ENCODE measurements at places on chromosomes 7 and 10. TPM values are rescaled to one million over a fixed set of nuclear protein-coding genes. Genes with fewer than 3 reads are reported as not detected.

- H3K4me1 ChIP-seq: peaks cover 4% of the 10 kb centered on the region
- DNase-seq: no peak
- no peak overlapping the region for H3K27ac ChIP-seq
- H3K27me3 ChIP-seq: no peaks in the 10 kb centered on the region
- H3K36me3 ChIP-seq: no peaks in the 10 kb centered on the region
Observed at GRCh38 chr10:118054383-118054782, 7.6 kb upstream of the RAB11FIP2 start.

Gene GHRHR
- total RNA-seq: not detected

- H3K27me3 ChIP-seq: no peaks in the 10 kb centered on the region
- peaks cover 14% of the 10 kb centered on the region for H3K4me1 ChIP-seq
- peaks cover 32% of the 10 kb centered on the region for H3K36me3 ChIP-seq
- no peak for DNase-seq
- no peak overlapping the region for H3K27ac ChIP-seq
Observed at GRCh38 chr10:113683300-113683699, 3.6 kb downstream of the CASP7 start.

DNA sequence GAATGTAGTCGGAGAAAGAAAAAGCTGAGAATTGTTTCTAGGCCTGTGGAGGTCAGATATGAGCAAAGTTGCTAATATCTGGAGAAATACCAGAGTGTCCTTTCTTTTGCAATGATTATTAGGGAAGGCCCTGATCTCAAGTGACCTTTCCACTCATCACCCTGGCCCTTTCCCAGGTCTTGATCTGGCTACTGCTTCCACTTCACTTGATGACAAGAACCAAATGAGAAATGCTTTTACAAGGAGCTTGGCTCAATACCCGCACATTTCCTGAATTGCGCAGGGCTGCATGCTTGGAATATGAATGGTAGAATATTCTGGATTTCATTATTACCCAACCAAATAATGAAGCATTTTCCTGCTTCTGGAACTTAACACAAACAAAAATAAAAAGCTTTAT is 104.6 kb downstream of the ITGB8 start:
- no peaks in the 10 kb centered on the region for H3K4me1 ChIP-seq
- H3K4me3 ChIP-seq: no peak overlapping the region
- no peaks in the 10 kb centered on the region for H3K27me3 ChIP-seq
- no peaks in the 10 kb centered on the region for H3K36me3 ChIP-seq

DNA sequence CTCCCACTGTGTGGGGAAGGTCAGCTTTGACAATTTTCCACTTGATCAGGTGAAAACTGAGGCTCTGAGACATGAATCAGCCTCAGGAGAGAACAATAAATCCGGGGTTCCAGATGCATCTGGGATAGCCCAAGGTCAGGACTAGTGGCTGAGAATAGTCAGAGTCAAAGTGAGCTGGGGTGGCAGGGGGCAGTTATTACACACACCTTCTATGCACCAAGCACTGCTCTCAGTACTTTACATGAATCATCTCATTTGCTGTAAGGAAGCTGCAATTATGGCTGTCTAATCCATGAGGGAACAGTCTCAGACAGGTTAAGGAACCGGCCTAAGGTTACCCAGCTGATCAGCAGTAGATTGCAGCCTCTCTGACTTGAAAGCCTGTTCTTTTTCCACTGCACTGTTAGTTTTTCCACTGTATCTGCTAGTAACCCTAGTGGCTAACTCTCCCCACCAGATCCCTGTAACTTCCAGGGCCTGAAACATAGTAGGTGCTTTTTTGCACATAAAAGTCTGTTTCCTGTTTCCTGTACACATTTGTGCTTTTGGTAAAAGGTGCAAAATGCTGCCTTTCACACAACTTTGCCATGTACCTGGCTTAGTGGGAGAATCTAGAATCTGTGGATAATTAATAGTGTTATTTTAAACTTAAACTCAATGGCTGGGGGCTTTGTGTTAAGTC is 125.9 kb downstream of the EMX2 start:
- no peak overlapping the region for H3K4me3 ChIP-seq
- H3K27me3 ChIP-seq: no peaks in the 10 kb centered on the region
- H3K27ac ChIP-seq: no peak overlapping the region

GRCh38 chr10:8563478-8563877 is 509.0 kb downstream of the GATA3 start:
- H3K27ac ChIP-seq: no peak overlapping the region
- no peak for DNase-seq
- no peaks in the 10 kb centered on the region for H3K4me1 ChIP-seq
- no peak overlapping the region for H3K4me3 ChIP-seq
- H3K36me3 ChIP-seq: no peaks in the 10 kb centered on the region

GRCh38 chr7:138666385-138666784 is 34.8 kb downstream of the SVOPL start:
- no peak for DNase-seq
- peak overlapping the region; percentile 20 for H3K27ac ChIP-seq
- peaks cover 4% of the 10 kb centered on the region for H3K36me3 ChIP-seq
- H3K4me3 ChIP-seq: peak overlapping the region; percentile 19
- H3K4me1 ChIP-seq: peaks cover 46% of the 10 kb centered on the region

Gene CYP26C1
- total RNA-seq: not detected

DNA sequence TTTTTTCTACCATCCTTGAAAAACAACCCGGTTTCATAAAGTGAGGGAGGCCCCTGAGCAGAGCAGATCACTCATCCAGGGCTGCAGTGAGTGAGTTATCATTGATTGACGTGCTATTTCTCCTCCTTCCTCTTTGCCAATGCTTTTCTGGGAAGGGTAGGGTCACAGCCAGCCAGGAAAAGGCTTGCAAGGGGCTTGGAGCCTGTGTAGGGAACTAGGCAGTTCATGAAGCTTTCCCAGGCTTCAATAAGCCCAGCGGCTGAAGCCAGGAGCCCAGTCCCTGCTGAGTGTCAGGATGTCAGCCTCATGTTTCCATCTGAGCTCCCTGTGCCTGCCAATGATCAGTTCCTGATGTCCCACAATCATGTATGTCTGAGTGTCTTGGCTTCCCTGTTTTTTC is 584.7 kb downstream of the GALNT17 start:
- H3K4me3 ChIP-seq: no peak overlapping the region
- no peaks in the 10 kb centered on the region for H3K4me1 ChIP-seq
- no peak overlapping the region for H3K27ac ChIP-seq

- H3K27me3 ChIP-seq: peaks cover 20% of the 10 kb centered on the region
- H3K27ac ChIP-seq: peak overlapping the region; percentile 12
- no peak for DNase-seq
- H3K4me3 ChIP-seq: peak overlapping the region; percentile 95
Observed at GRCh38 chr10:102919992-102920739, 2.1 kb downstream of the CNNM2 start.

GRCh38 chr7:135856356-135857144 is 107.9 kb upstream of the FAM180A start:
- H3K4me3 ChIP-seq: no peak overlapping the region
- H3K4me1 ChIP-seq: peaks cover 15% of the 10 kb centered on the region
- no peak overlapping the region for H3K27ac ChIP-seq
- no peaks in the 10 kb centered on the region for H3K27me3 ChIP-seq
- no peak for DNase-seq

GRCh38 chr7:14233868-14234369 is 244.5 kb upstream of the ETV1 start:
- no peak overlapping the region for H3K4me3 ChIP-seq
- H3K27me3 ChIP-seq: no peaks in the 10 kb centered on the region
- H3K36me3 ChIP-seq: no peaks in the 10 kb centered on the region
- DNase-seq: no peak
- no peak overlapping the region for H3K27ac ChIP-seq

Gene SLC18A2
- total RNA-seq: 1.8 TPM

- no peak overlapping the region for H3K4me3 ChIP-seq
- no peak for DNase-seq
- H3K27ac ChIP-seq: no peak overlapping the region
Observed at GRCh38 chr7:38311329-38311937, 38.0 kb upstream of the TARP start.

- H3K4me1 ChIP-seq: peaks cover 33% of the 10 kb centered on the region
- DNase-seq: no peak
- H3K36me3 ChIP-seq: no peaks in the 10 kb centered on the region
- H3K4me3 ChIP-seq: peak overlapping the region; percentile 87
- H3K27ac ChIP-seq: peak overlapping the region; percentile 23
- peaks cover 12% of the 10 kb centered on the region for H3K27me3 ChIP-seq
Observed at GRCh38 chr7:128404143-128404681, 5.6 kb downstream of the IMPDH1 start.

- DNase-seq: no peak
- peaks cover 17% of the 10 kb centered on the region for H3K36me3 ChIP-seq
- no peak overlapping the region for H3K4me3 ChIP-seq
- H3K4me1 ChIP-seq: peaks cover 7% of the 10 kb centered on the region
- no peak overlapping the region for H3K27ac ChIP-seq
Observed at GRCh38 chr7:92732316-92733036, 103.9 kb downstream of the CDK6 start.

DNA sequence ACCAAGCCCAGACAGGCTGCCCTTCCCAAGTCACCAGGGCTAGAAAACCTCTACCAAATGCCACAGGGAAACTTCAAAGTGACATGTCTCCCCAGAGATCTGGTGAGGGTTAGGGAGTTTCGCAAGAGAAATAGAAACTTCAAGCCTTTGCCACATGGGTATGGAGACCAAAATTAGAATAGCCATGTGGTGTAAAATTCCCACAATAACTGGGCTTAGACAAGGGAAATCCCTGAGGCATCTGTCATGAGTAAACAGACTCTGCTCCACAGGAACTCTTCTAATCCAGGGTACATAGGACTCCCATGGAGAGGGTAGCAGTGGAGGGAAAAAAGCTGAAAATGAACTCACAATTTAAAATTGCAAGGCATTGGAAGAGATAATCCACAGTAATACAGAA is 14.3 kb downstream of the ADAM12 start:
- no peaks in the 10 kb centered on the region for H3K4me1 ChIP-seq
- no peak overlapping the region for H3K4me3 ChIP-seq
- no peak for DNase-seq

Gene SAP25
- 3.1 TPM for total RNA-seq

Gene FAM53B
- total RNA-seq: 35.9 TPM

Gene NME8
- total RNA-seq: not detected

- no peak for DNase-seq
- H3K36me3 ChIP-seq: peaks cover 17% of the 10 kb centered on the region
- H3K4me1 ChIP-seq: peaks cover 35% of the 10 kb centered on the region
- H3K27me3 ChIP-seq: no peaks in the 10 kb centered on the region
- H3K27ac ChIP-seq: no peak overlapping the region
- no peak overlapping the region for H3K4me3 ChIP-seq
Observed at GRCh38 chr10:113704637-113705343, 25.1 kb downstream of the CASP7 start.

Gene ZNF316
- total RNA-seq: 46.8 TPM

- H3K4me3 ChIP-seq: no peak overlapping the region
- H3K27ac ChIP-seq: no peak overlapping the region
- H3K4me1 ChIP-seq: peaks cover under 1% of the 10 kb centered on the region
- H3K36me3 ChIP-seq: no peaks in the 10 kb centered on the region
Observed at GRCh38 chr7:142788303-142789289, 17.8 kb downstream of the PRSS2 start.

- no peak overlapping the region for H3K27ac ChIP-seq
- no peak overlapping the region for H3K4me3 ChIP-seq
- DNase-seq: no peak
- H3K4me1 ChIP-seq: peaks cover 5% of the 10 kb centered on the region
- no peaks in the 10 kb centered on the region for H3K27me3 ChIP-seq
Observed at GRCh38 chr7:111140091-111140865, 49.4 kb downstream of the LRRN3 start.

DNA sequence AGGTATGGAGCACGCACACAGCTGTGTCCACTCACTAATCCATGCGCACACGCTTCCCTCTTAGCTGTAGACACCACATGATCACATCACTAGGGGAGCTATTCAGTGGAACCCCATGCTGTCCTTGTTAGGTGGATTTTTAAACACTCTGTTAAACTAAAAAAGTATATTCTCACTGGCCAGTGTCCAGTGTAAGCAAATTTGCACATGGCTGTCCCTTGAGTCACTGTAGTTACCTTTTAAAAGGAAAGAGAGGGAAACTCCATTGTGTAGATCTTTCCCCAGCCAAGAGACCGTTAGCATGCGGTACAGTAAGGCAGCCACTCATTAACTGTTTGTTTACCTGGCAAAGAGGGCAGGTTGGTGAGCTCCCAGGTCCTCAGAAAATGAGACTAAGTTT is 81.6 kb upstream of the INSYN2A start:
- H3K4me1 ChIP-seq: no peaks in the 10 kb centered on the region
- peaks cover 16% of the 10 kb centered on the region for H3K36me3 ChIP-seq
- DNase-seq: no peak
- no peak overlapping the region for H3K4me3 ChIP-seq

GRCh38 chr7:47432671-47433563 is 149.0 kb downstream of the TNS3 start:
- no peak overlapping the region for H3K4me3 ChIP-seq
- peaks cover 18% of the 10 kb centered on the region for H3K4me1 ChIP-seq
- DNase-seq: no peak
- H3K27me3 ChIP-seq: no peaks in the 10 kb centered on the region
- peak overlapping the region; percentile 65 for H3K27ac ChIP-seq

- no peak overlapping the region for H3K4me3 ChIP-seq
- no peak for DNase-seq
- H3K27ac ChIP-seq: no peak overlapping the region
- no peaks in the 10 kb centered on the region for H3K36me3 ChIP-seq
- no peaks in the 10 kb centered on the region for H3K27me3 ChIP-seq
- H3K4me1 ChIP-seq: no peaks in the 10 kb centered on the region
Observed at GRCh38 chr7:123022576-123022975, 27.1 kb upstream of the TAS2R16 start.

- peaks cover 4% of the 10 kb centered on the region for H3K36me3 ChIP-seq
- H3K4me1 ChIP-seq: peaks cover 34% of the 10 kb centered on the region
- no peak for DNase-seq
- peak overlapping the region; percentile 86 for H3K27ac ChIP-seq
- no peaks in the 10 kb centered on the region for H3K27me3 ChIP-seq
- H3K4me3 ChIP-seq: peak overlapping the region; percentile 46
Observed at GRCh38 chr10:29948881-29949355, 110.5 kb downstream of the JCAD start.

Gene THSD7A
- total RNA-seq: 14.3 TPM

GRCh38 chr7:157412021-157412443 is 75.2 kb downstream of the DNAJB6 start:
- no peak for DNase-seq
- H3K36me3 ChIP-seq: peaks cover 18% of the 10 kb centered on the region
- no peak overlapping the region for H3K4me3 ChIP-seq

- no peak for DNase-seq
- H3K27me3 ChIP-seq: no peaks in the 10 kb centered on the region
Observed at GRCh38 chr10:31838065-31838464, 90.6 kb downstream of the ARHGAP12 start.

Measured in type B pancreatic cell (in vitro differentiated cells).